SK-N-SH treated with all-trans-retinoic acid at 6 μM for 48 hours (cell line): ENCODE measurements at places on chromosomes 3 and 15.

- ATAC-seq, result no peak
Measured at GRCh38 chr3:13708871-13709595, 160.1 kb downstream of the FBLN2 start.

DNA sequence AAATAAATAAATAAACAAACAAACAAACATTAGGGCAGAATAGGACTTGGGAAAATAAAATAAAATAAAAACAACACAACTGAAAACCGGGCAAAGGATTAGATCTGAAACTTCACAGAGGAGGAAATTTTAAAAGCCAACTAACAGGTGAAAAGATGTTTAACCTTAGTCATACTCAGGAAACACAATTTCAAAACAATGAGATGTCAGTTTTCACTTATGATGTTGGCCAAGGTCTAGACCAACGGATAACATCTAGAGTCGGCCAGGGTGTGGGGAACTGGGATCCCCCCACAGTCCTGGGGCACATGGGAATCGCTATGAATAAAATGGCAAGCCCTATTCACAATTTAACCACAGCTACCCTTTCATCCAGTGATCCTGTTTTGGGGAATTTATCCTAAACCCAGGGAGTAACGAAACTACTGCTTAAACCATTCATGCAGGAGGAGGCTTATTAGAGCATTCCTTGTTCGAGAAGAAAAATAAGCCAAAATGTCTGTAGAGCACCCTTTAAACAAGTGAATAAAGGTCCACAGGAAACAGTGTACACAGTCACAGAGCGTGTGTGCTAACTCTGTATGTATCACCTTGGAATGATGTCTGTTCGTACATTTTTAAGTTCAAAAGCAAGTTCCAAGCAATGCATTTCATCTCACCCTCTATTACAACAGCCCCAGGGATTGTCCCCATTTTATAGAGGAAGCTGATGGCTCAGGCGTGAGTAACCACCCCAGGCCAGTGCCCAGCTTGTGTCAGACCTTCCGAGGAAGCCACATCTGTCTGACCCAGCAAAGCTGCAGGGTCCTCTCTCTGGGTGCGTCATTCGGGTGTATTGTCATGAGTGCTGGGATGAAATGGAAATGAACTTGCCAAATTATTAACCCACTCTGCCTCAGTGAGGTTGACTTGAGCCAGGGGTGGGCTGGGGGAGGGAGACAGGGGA, 6.3 kb upstream of the ANPEP start:
- peak; percentile 41 for ATAC-seq

DNA sequence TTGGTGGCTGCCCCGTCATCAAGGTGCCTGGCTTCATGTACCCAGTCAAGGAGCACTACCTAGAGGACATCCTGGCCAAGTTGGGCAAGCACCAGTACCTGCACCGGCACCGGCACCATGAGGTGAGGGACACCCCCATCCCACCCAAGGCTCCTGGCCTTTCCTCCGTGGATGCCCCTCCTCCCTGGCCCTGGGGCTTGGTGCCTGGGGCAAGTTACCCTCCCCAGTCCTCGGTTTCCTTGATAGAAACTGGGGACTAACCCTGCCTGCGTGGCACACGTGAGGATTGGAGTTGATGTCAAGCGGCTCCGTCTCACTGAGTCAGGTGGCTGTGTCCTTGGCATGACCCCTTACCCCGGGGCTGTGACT, 43.9 kb downstream of the DHX30 start:
- no peak for ATAC-seq

DNA sequence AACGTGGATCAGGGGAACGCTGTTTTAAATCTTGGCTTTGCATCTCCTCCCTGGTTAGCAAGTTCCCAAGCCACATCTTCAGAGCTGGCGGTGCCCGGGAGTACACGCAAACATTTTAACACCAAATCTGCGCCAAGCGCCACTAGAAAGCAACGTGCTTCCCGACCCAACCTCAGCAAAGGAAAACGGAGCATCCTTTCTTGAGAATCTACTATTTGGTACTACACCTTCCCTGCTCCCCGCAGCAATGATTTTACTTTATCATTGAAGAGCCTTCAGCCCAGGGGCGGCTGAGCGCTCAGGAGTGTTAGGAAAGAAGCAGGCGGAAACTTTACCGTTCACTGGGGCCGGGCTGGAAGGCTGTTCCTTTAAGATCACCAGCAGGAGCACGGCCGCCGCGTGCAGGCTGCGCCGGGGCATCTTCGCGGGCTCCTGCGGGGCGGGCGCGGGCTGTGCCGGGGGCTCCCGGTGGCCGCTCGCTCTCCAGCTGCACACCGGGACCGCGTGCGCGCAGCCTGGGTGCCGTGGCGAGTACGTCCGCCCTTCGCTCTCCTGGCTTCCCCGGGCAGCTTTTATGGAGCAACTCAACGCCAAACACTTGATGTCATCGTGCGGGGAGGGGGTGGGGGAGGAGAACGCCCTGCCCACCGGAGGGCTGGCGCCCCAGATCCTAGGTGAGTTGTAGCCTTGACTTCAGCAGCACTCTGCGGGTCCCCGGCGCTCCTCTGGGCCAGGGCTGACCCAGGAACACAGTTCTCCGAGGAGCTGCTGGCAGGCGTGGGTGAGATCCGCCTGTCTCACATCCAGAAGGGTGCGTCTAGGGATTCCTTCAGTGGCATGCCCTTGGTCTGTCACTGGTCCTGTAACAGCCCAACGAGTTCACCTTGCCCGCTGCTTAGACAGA, at the start of gene CA12:
CA12 (minus strand) TSS at position 546 of the 904 bp plus-strand sequence; CDS start at position 420, 126 bp downstream.
- ATAC-seq, result peak; percentile 75

GRCh38 chr3:134315286-134316106, 58.8 kb downstream of the AMOTL2 start:
- no peak for ATAC-seq

DNA sequence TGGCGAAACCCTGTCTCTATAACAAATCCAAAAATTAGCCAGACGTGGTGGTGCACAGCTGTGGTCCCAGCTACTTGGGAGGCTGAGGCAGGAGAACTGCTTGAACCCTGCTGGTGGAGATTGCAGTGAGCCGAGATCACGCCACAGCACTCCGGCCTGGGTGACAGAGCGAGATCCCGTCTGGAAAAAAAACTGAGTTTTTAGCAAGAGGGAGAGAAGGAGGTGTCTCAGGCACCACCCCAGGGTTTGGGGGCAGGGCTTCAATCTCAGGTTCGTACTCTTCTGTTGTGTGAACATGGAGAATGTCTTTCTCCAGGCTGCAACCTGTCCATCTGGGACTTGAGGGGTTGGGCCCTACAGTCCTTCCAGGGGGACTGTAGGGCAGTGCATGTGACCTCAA, 2.7 kb downstream of the CHRNA3 start:
- ATAC-seq, result no peak

GRCh38 chr15:45456212-45457106, 66.1 kb downstream of the SLC30A4 start:
- ATAC-seq, result peak; percentile 76
